ENCODE measurements at places on chromosomes 6 and 20.

DNA sequence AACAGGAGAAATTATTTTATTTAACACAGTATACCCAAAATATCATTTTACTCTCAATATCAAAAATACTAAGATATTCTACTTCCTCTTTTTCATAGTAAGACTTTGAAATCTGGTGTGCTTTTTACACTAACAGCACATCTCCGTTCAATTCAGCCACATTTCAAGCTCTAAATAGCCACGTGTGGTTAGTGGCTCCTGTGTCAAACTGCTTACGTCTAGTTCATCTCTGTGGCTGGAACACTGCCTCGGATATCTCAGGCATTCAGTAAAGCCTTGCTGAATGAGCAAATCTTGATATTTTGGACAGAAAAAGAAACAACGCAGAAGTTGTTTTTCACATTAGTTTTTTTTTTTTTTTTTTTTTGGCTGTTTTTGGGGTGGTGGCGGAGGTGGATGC is 136.1 kb downstream of the EYA4 start:
- no peak for DNase-seq

GRCh38 chr6:14172562-14172961 is 55.0 kb downstream of the CD83 start:
- DNase-seq: no peak

DNA sequence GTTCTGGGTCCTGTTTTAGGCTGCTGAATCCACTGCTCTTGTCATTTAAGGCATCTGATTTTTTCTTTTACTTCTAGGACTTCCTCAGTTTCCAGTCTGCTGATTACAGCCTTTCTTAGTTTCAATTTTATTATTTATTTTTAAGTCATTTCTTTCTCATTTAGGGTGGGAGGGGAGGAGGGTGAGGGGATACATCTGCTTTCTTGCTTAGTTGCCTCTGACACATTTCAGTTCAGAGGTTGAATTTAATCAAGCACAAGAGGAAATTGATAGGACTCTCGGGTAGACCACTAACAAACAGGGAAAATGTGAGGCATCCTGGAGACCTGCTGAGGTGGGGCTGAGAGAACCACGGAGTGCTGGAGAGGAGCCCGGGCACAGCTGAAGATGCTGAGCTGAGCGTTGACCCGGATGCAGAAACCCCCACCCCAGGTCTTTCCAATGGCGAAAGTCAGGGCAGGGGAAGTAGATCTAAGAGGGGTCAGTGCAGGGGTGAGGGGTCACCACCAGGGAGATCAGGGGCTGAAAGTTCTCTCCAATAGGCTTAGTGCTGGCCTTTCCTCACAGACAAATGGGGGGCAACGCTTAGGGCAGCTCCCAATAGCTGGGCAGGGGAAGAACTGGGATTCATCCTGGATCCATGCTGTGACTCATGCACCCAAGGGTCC is 7.6 kb upstream of the TREML2 start:
- no peak for DNase-seq

DNA sequence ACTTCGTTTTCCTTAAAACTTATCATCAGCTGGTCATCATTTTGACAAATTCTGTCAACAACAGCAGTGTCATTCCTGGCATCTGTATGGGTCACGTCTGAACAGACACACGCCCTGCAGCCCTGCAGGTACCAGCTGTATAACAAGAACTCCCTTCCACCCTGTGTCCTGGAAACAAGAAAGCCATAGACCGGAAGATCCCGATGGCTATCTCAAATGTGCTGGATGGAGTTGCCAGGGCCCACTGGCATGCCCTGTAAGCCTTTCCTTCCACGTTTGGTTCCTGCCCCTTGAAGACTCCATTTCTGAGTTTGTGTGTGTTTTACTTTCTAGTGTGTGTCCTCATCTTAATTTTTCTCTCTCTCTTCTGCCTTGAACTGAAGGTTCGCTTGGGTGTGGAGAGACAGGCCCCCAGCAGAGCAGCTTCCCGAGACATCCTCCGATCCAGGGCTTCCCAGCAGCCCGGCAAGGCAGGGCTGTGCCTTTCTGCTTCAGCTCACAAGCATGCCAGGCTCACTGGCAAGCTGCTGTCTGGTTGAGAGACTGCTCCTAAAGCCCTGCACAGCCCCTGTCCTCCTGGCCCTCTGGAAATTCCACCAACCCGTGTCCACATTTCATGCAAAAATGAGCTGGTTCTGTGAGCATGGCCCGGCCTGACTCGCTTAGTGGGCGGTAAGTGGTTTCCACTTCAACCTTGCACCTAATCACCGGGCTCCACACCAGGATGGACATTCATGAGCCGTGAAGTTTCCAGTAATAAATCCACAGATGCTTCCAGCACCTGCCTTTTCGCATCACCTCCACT is 8.7 kb downstream of the GFRA4 start:
- DNase-seq: no peak

GRCh38 chr20:33624399-33624798 is 37.7 kb upstream of the C20orf144 start:
- no peak for DNase-seq

- DNase-seq: no peak
Observed at GRCh38 chr6:88870717-88871330, 92.6 kb downstream of the RNGTT start.

GRCh38 chr6:126945812-126946360 is 172.6 kb upstream of the RSPO3 start:
- no peak for DNase-seq

DNA sequence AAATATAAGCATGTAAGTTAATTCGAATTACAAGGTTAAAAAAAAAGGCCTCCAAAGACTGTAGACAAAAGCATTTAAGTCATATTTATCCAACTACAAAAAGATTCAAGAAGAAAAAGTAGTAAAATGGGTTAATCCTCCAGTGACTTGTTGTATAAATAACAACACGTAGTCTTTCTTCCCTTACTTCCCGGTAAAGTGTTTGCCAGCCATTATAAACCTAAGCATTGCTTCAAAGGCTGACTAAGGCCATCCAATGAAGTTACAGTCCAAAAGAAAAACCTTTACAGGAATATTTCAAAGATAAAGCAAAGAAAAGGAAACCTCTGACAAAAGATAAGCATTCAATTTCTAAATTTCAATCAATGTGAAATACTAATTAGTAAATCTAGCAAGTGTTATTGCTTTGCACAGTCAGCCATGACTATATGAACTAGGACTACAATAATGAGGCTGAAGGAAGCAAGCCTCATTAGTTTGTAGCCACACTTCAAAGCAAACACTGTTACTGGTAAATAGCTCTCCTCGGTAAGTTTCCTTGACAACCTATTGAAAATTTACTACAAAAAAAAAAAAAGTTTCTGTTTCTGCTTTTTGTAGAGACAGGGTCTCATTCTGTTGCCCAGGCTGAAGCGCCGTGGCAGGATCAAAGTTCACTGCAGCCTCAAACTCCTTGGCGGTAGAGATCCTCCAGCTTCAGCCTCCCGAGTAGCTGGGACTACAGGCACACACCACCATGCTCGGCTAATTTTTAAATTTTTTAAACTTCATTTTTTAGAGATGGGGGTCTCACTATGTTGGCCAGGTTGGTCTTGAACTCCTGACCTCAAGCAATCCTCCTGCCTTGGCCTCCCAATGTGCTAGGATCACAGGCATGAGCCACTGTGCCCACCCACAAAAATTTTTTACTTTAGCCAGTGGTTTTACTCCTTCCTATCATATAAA is 46.0 kb downstream of the NUDT3 start:
- DNase-seq: no peak

Measured in activated CD8-positive, alpha-beta memory T cell treated with anti-CD3 and anti-CD28 coated beads for 1 hour (primary cell).